Fibroblast of skin of left quadriceps (primary cell): ENCODE measurements at places on chromosomes 7 and 10.

DNA sequence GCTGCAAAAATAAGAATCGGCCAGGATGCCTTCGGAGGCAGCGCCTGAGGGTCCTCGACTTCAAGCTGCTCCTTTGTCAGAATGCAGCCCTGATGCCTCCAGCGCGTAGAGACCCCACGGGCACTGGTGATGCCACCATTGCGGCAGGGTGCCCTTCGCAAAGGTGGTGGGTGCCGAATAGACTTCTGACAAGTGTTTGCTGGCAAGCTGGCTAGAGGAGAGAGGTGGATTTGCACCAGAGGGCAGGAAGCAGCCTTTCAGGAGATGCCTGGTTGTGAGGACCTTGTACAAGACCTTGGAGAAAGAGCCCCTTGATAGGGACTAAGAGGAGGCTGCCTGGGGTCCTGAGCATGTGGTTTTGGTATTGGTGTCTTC lies 103.2 kb upstream of the PPIF start:
- DNase-seq: no peak

DNA sequence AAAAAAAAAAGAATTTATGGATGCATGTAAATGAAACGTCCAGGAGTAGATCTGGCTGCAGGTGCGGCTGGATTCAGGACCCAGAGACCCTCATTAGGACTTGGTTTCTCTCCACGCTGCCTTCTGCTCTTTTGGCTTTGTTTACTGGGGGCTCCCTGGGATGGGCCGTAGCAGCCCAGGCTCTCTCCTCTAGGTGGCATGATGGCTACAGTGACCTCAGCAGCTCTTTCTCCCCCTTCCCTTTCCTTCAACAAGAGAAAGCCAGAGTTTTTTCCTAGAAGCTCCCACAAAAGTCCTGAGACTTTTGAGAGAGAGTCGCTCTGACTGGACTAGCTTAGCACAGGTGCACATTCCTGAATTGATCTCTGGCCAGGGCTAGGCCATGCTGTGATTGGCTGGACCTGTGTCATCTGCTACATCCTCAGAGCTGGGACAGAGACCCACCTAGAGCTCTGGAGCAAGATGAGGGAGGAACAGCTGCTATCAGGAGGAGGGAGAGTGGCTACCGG lies 67.8 kb upstream of the PDCD4 start:
- DNase-seq: no peak

DNA sequence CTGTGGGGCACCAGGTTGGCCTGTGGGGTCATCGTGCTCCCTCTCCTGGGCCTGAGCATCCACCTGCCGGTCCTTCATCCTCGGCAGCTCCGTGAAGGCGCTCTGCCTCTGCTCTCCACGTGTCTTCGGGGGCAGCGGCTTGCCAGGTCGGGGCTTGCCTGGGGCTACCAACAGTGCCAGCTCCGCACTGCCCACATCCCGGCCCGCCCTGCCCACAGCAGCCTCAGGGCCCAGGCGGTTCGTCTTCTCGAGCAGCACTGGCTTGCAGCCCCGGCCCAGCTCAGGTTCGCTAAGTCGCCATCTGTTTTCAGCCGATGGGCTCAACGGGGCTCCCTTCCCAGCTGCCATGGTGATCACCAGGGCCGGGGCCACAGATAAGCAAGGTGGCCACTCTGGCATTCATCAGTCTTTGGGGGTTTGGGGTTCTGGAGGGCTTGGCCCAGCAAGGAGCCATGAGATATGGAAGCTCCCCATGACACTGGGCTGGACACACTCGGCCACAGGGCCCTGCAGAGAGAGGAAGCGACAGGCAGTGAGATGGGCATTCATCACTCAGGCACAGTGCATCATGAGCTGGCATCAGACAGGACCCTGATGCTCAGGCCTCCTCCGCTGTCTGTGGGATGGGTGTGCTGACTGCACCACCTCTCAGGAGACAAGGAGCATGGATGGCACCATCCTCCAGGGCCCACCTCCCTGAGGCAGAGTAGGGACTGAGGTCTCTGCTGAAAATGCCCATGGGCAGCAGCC lies 15.5 kb downstream of the ZNF488 start:
- no peak for DNase-seq

DNA sequence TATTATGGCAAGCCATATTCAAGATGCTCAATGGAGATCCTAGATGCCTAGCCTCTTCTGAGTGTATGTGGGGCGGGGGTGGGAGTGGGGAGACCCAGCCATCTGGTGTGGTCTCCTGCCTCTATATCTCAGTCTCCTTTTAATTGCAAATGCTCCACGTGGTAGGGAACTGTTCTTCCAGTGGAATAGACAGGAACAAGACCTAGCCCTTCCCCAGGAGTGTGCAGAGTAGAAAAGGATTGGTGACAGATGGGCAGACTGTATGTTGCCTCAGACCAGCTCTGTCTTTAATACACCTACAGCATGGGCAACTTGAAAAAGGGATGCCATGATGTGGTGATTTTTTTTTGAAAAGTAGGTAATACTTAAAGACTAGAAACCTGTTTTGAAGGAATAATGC lies 12.6 kb downstream of the CYP3A5 start:
- no peak for DNase-seq

DNA sequence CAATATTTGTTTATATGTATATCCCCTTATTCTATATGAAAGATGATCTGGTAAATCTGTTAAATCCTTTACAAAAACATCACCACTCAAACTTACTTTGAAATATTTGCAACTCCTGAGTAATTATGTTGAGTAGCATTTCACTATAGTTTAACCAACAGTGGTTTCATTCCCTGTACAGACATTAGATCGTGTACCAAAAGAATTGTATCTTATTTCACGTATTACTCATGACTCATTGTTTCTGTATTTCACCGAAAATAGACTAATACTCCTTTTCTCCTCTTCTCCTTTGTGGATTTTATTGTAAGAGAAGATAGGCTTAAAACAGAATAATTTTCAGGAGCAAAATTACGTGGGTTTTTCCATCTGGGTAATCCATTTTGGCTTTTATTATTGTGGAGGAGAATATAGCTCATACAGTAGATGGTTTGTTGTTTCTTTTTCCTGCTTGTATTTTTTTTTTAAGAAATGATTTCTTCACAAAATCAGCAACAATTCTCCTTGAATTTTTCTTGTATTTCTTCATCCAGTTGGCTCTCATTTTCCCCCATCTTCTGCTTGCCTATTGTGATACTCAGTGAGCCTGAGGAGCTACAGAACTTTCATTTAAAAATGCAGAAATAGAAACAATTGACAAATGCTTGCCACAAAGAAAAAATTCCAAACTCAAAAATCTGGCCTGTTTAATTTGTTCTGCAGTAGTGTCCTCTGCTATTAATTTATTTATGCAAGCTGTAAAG lies 90.6 kb upstream of the OIT3 start:
- DNase-seq: no peak

- no peak for DNase-seq
These were observed 198.3 kb upstream of the ZMIZ1 start for GRCh38 chr10:78870458-78870857.

DNA sequence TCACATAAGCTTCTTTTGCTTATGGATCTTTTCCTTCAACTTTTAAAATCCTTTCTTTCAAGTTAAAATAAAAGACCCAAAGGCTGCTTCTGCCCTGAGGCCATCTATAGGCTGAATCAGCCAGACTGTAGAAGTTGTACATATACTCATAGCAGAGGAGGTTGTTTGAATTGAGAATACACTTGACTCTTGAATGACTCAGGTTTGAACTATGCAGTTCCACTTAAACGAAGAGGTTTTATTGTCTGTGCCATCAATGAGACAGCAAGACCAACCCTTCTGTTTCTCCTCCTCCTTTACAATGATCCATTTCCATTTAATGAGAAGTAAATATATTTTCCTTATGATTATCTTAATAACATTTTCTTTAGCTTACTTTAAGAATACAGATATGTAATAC lies 5.8 kb downstream of the ZNF365 start:
- peak; percentile 45 for DNase-seq

GRCh38 chr10:113425541-113425951 lies 127.3 kb upstream of the HABP2 start:
- no peak for DNase-seq

- DNase-seq: no peak
These were observed 9.8 kb downstream of the PODXL start for GRCh38 chr7:131546583-131547141.

GRCh38 chr10:131644864-131645658 lies 255.7 kb upstream of the PPP2R2D start:
- no peak for DNase-seq

GRCh38 chr7:157266272-157266671 lies 70.5 kb upstream of the DNAJB6 start:
- no peak for DNase-seq

DNA sequence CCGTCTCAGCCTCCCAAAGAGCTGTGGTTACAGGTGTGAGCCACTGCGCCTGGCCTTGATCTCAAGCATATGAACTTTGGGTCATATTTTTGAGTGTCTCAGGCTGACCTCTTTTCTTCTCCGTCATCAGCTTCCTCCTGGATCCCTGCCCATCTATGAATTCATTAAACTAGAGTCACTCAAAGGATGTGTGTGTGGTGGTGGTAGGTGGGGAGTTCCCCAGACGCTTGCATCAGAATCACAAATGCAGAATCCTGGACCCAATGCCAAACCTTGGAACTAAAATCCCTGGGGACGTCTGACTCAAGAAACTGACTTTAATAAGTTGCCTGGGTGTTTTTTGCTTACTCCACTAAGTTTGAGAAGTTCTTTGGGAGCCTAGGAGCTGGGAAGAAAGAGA lies 6.7 kb upstream of the CREB5 start:
- peak; percentile 89 for DNase-seq

- no peak for DNase-seq
These were observed 28.3 kb upstream of the LMTK2 start for GRCh38 chr7:98078197-98078870.

DNA sequence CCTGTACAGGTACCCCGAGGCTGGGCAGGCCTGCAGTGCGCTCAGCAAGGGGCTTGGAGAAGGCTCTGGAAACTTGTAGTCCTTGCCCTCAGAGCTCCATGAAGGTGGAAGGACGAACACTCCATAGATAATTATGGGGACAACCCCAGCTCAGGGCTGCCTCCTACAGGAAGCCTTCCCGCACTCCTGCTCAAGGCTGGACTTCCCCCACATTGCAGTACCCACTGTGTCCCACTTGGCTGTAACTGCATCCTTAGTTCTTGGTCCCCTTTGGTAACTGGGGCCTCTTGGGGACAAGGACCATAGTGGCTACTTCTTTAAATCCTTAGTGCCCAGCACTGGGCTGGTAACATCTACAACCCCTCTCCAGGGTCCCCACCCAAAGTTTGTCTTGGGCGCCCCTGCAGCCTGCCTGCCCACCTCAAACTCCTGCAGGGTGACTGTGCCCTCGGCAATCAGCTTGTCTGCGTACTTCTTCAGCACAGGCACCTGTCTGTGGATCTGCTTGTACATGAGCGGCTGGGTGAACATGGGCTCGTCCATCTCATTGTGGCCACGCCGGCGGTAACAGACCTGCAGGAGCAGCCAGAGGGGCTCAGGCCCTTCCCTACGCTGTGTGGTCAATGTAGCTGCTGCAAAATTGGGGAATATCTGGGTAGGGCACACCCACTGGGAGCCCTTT lies 17.1 kb downstream of the OGDHL start:
- no peak for DNase-seq

- DNase-seq: no peak
These were observed 596.4 kb upstream of the GHITM start for GRCh38 chr10:83542774-83543411.

GRCh38 chr7:55304018-55304762 lies 60.9 kb upstream of the LANCL2 start:
- DNase-seq: no peak

- no peak for DNase-seq
These were observed 254.4 kb upstream of the KLF14 start for GRCh38 chr7:130988443-130988842.

- DNase-seq: no peak
These were observed 39.5 kb upstream of the GJD4 start for GRCh38 chr10:35565602-35566081.

- no peak for DNase-seq
These were observed 3.5 kb downstream of the FAM180A start for GRCh38 chr7:135744938-135745702.

- DNase-seq: no peak
These were observed 8.2 kb downstream of the NT5C3A start for GRCh38 chr7:33054261-33054964.

DNA sequence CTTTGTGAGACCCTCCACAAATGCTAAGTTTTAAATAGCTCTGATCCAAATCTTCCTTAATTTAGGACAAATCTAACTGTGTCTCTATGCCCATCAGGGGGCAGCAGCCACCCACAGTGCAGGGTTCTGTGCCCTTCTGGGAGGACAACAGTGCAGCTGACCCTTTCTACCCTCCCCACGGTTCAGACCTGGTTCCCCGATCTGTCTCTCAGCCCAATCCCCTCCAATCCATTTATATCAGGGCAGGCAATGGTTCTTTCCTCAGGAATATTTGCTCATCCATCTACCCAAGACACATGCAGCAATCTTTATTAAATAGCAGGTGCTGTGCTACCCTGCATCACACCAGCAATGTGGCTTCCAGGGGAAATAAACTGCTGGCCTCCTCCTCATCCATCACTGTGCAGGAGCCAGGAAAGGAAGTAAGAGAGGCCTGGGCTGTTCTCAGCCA lies 4.0 kb upstream of the RBM28 start:
- no peak for DNase-seq

DNA sequence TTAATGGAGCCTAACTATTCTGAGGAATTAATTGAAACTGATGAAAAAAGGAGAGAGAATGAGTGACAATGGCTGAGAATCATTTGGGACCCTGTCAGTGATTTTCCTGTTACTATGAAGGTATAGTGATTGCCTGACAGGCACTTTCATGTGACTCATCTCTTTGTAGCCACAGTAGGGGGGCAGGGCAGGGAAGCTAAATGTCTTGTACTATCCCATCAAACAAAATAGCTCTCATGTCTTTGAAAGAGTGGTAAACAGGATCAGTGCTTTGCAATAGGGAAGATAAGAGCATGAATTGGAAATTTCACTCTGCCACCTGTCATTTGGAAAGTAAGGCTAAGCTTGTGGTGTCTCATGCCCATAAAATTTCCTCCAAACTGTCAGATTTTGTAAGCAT lies 94.5 kb upstream of the GSDME start:
- no peak for DNase-seq

- DNase-seq: no peak
These were observed 41.7 kb upstream of the TOMM7 start for GRCh38 chr7:22864301-22864700.

DNA sequence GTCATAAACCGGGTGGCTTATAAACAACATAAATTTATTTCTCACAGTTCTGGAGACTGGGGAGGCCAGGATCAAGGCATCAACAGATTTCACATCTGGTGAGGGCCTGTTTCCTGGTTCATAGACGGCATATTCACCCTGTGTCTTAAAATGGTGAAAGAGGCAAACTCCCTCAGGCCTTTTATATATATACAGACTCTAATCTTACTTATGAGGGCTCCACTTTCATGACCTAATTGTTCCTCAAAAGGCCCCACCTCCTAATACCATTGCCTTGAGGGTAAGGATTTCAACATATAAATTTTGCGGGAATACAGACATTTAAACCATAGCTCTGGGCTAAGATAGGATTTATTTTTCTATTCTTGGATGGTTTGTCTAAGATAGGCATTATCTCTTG lies 187.2 kb downstream of the PPP1R3A start:
- no peak for DNase-seq

DNA sequence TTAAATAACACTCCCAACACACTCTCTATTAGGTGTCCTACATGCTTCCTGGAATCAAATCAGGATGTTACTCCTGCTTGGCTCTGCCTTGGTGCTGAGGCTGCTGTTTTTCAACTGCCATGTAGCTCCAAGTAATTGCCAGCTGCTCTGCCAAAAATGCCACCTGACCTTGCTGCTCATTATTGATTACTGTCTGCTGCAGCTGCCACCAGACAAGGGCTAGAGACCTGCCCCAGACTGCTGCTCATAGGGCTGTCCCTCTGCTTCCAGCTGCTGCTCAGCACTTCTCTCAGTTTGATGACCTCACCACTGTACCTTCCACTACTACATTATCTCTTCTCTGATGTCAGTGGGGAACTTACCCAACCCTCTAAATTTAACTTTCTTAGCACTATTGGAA lies 102.5 kb downstream of the PCLO start:
- DNase-seq: no peak
